ENCODE measurements at places on chromosomes 13 and 19. TPM values are rescaled to one million over a fixed set of nuclear protein-coding genes. Genes with fewer than 3 reads are reported as not detected.

DAPK3 gene
- total RNA-seq = 95.6 TPM

EEF1AKMT1 gene
- total RNA-seq = 2.5 TPM

KCTD15 gene
- 60.1 TPM for total RNA-seq

APC2 gene
- total RNA-seq = 18.3 TPM

TUBB4A gene
- 41.7 TPM for total RNA-seq
